Cortex of kidney (tissue), 1 donor: ENCODE measurements at places on chromosomes 2 and 18.

- no peak for DNase-seq
Measured at GRCh38 chr18:43141208-43141607, 25.7 kb upstream of the RIT2 start.

DNA sequence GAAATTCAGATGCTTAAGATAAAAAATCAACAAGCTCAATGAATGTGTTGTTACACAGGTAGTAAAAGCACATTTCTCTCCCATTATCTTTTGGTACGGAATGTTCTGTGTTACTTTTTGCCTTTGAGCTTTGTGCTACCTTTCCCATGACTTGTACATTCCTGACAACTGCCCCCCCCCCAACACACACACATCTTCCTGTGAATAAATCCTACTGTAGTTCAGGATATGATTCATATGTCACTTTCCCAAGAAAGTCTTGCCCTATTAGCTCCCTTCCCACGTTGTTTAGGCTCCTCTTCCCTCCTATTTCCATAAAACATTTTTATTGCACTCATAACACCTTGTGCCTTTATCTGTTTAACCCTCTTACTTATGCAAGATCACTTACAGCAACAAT is 442.6 kb upstream of the LRATD1 start:
- DNase-seq: no peak

DNA sequence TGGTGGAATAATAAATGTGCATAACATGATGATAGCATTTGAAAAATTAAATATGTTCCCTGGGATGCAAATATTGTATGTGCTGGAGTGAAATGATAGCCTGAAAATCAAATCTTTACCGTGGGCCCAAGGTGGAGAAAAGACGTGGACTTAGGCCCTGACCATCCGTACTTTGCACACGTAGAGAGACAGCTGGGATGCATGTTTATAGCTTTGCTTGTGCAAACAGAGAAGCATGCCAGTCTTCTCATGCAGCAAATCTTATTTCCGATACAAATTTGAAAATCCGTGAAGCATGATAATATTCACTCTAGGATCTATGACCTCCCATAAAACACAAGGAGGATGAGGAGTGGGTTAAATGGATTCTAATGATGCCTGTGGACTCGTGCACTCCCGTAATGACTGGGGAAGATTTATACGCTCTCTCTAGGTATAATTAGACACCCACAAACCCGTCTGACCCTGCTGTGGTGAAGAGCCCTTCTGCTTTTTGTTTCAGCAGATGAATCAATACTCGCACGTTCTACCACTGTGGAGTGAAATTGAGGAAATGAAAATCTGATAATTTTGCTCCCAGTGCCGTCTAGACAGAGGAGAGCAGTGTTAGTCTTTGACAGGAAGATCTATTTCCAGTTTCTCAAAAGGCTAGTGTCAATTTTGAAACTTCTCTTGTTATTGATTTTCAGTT is 810.3 kb upstream of the SALL3 start:
- no peak for DNase-seq

- no peak for DNase-seq
Measured at GRCh38 chr18:36567800-36568199, 261.0 kb downstream of the TPGS2 start.

DNA sequence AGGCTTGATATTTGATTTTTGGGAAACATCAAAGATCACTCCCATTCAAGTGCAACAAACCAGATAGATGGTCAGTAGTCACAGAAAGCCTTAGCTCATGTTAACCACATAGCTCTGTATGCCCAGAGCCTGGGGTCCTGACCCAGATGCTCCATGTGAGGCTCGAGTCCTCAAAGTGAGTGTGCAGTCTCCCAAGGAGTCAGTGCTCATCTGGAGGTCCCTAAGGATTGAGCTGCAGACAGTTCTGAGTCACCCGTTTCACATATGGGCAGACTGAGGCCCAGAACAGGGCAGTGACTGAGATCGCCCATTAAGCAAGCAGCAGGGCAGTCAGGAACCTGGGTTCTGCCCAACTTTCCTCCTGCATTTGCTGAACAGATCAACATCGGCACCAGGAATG is 9.2 kb downstream of the TMEM37 start:
- DNase-seq: no peak

DNA sequence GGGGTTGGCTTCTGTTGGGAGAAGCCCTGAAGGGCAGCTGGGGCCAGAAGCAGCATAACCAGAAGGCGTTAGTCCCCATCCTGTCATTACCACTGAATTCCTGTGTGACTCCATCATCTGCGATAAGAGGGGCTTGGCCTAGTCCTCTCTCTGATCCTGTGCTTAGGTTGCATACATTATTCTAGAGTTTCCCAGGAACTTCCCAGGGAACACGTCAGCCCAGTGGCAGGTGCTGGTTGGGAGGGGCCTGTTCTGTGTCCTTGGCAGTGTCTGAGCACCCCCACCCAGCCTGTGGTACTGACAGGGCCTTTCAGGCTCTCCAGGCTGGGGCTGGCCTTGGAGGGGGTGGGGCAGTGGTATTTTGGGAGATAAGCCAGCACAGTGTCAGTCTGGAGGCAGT is 4.5 kb upstream of the TOGARAM2 start:
- DNase-seq: no peak

DNA sequence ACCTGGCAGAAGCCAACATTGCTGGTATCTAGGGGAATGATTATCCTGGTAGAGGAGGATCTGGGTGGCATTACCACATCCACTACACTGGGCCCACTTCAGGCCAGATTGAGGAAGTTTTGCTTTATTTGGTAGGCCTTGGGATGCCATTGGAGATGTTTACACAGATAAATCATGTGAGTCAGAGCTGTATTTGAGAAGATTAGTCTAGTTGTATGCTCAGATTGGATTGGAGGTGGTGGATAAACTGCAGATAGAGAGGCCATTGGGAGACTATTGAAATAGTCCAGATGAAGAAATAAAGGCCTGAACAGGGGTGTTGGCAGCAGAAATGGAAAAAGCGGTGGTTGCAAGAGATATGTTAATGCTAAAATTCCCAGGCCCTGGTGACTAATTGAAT is 81.5 kb downstream of the EFEMP1 start:
- DNase-seq: no peak

GRCh38 chr2:143394062-143394461 is 264.8 kb downstream of the ARHGAP15 start:
- no peak for DNase-seq

DNA sequence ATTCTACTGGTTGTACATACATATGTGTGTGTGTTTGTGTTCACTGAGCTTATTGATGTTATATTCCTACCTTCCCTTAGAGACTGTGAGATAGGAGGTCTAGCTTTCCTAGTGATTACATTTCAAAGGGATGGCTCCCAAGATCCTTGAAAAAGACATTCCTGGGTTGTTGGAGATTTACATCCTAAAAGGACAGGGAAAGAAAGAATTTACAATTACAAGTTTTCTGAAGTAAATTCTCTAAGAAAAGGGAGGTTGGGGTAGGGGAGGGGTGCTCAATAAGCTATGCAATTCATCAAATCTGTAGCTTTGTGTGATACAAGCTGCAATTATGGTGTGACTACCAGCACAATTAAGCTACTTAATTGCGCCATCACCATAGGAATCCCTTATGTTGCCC is 284.3 kb downstream of the NUP35 start:
- no peak for DNase-seq

DNA sequence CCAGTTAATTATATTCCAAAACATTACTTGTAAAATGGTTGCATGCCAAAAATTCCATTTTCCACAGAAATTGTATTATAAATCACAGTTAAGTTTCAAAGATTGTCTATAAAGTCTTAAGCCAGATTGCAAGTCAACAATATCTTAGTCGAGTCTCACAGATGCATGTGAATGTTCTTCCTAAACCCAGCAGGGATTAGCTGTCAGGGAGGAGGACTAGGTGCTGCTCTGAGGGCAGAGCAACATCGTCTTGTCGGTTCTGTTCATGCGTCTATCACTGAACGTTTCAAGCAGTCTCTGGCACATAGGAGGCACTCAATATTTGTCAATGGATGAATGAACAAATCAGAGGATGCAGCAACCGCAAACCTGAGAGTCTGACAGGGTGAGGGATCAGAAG is 27.0 kb downstream of the EPB41L3 start:
- no peak for DNase-seq

DNA sequence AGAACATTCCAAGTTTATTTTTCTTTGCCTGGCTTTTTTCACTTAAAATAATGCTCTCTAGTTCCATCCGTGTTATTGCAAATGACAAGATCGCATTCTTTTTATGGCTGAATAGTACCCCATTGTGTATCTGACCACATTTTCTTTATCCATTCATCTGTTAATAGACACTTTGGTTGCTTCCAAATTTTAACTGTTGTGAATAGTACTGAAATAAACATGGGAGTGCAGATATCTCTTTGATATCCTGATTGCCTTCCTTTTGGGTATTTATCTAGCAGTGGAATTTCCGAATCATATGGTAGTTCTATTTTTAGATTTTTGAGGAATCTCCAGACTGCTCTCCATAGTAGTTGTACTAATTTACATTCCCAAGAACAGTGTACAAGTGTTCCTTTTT is 230.5 kb downstream of the FIGN start:
- DNase-seq: no peak

- no peak for DNase-seq
Measured at GRCh38 chr2:144596073-144596871, 76.4 kb upstream of the ZEB2 start.

DNA sequence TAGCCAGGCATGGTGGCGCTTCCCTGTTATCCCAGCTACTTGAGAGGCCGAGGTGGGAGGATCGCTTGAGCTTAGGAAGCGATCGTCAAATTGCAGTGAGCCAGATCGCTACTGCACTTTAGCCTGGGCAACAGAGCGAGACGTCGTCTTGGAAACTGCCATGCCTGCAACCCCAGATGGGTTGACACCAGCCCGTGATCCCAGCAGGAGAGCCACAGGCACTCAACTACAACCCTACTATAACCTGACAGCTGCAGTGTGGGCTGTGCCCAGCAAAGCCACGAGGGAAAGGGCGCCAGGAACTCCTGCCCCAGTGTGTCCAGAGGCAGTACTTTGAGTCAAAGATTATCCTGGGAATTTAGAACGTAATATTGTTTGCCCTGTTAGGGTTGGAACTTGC is 85.6 kb downstream of the SS18 start:
- no peak for DNase-seq

DNA sequence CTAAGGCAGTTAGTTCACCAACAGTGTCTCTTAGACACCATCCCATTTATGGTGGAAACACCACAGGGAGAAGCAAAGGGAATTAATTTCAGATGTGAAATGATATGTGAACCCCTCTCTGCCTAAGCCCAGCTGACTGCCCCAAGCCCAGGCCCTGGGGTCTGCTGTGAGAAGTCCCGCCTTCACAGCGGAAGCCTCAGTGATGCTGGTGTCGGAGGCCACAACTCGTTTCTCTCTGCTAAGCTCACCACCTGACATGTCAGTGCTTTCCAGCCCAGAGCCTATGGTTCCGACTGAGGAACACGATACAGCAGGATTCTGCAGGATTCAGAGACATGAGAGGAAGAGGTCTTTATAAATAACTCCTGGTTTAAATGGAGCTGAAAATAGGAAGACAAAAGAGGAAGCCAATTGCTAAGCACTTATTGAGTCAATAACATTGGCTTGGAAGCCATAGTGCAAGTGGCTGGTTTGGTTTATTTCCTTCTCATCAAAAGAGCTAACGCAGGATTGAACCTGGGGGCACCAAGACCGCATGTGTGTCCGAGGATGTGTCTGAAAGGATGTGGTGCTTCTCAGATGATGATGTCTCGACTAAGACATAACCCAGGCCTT is 21.9 kb upstream of the LOXHD1 start:
- DNase-seq: no peak

DNA sequence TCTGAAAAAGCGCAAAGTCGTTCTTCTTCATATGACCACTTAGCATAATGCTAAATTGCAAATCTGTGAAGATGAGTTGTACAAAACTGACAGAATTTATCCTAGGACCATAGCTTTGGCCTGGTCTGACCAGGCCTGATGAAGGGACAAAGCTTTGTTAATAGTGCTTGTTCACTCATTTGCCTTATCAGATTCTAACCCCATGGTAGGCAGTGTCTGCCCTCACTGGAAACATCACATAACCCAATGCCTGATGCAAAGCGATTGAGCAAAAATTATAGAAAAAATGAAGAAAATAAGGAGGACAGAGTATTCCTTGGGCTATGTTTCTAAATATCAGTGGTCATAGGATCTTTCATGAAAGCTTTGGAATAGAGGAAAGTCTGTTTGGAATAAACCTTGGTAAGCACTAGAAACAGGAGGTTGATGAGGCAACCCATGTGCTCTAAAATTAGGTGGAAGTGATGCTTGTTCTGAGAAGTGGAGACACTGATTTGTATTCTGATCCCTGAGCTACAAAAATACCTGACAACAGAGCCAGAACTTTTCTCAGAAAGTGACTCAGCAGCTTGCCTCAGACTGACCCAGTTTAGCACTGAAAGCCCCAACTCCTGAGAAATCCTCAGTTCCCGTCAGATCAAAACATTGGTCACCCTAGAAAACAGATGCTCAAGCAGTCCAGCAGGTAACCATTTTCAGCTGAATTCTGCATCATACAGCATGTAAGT is 131.4 kb upstream of the MAPRE2 start:
- DNase-seq: no peak

- DNase-seq: no peak
Measured at GRCh38 chr2:194483041-194483440, 1174.0 kb upstream of the SLC39A10 start.

DNA sequence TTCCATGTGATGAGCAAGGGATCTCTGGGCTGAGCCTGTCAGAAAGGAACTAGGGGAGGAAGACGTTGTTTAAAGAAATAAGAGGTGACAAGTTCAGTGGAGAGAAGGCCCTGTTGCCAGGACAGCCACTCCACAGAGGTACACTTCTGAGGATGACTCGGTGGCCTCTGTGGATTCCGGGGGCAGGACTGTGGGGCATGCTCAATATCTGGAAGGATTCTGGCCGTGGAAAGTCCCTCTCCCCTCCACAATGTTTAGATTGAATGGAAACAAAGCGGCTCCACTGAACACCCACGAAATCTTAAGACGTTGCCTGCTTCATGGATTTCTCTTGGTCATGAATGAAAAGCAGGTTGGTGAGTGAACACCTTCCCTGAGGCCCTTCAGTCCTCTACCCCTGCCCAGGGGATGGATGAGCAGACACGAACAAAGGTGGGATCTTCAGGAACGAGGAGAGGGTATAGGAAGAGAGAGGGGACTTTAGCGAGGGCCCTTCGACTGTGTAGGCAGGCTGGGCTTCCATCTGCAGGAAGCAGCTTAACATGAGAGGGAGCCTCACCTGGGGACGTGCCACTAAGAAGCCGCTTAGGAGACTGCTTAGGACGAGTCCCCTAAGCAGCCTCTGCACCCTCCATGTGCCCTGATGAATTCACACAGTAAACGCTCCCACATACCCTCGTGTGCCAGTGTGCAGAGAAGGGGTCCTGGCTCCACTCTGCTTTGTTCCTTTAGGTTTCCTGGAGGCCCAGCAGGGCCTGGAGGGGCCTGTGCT is 1.9 kb downstream of the NTSR2 start:
- no peak for DNase-seq

- DNase-seq: no peak
Measured at GRCh38 chr2:40723194-40723593, 271.3 kb upstream of the SLC8A1 start.

GRCh38 chr2:221501210-221501882 is 70.8 kb downstream of the EPHA4 start:
- DNase-seq: no peak
